ENCODE measurements at places on chromosomes 16 and 17. TPM values are rescaled to one million over a fixed set of nuclear protein-coding genes. Genes with fewer than 3 reads are reported as not detected.

LGALS9B gene
- not detected for total RNA-seq

KRT17 gene
- total RNA-seq = 0.50 TPM

PRSS22 gene
- not detected for total RNA-seq

SLC52A1 gene
- 0.20 TPM for total RNA-seq

WFDC1 gene
- not detected for total RNA-seq
